ENCODE measurements at places on chromosomes 5 and 9. TPM values are rescaled to one million over a fixed set of nuclear protein-coding genes. Genes with fewer than 3 reads are reported as not detected.

GRCh38 chr5:163916376-163916775, 411.0 kb downstream of the MAT2B start:
- DNase-seq = no peak

GRCh38 chr5:78912811-78913210, 72.3 kb downstream of the ARSB start:
- DNase-seq = no peak

- no peak for DNase-seq
Observed at GRCh38 chr5:132193165-132193694, 34.4 kb downstream of the P4HA2 start.

DNA sequence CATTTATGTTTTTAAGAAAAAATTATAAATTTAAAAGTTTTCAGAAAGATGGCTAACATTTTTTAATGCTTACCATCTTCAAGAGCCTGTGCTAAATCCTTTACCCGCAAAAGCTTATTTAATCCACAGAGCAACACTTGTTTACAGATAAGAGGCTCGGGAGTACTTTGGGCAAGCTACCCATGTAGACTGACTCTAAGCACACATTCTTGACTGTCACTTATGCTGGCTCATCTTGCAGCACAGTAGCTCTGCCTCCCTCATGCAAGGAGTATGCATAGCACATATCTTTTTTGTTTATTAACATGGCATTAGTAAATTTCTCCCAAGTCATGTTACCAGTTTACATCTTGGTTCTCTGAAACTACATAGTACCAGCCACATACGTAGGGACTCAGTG, 14.7 kb downstream of the SH3RF2 start:
- DNase-seq = no peak

Gene KIF4B
- 0.01 TPM for polyA plus RNA-seq
